ENCODE measurements at places on chromosomes 6 and 20.
A peak's percentile ranks its signal among the peaks of the same experiment; 100 is the strongest.

DNA sequence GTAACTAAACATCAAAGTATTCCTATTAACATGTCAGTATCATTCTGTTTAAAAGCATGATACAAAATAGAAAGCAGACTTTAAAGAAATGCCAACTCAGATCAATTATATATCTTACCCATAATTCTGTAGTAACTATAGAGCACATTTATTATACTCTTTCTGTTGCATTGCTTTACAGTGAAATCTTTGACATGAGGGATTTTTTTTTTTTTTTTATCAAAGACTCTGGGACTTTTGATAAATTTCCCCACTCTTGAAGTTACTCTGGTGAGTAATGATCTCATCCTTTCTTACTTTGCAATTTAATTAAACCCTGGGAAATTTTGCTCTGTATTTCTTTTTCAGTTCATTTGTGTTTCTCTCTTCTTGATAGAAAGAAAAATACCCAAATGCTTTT, 17.4 kb downstream of the ADGRF4 start:
- DNase-seq: no peak

DNA sequence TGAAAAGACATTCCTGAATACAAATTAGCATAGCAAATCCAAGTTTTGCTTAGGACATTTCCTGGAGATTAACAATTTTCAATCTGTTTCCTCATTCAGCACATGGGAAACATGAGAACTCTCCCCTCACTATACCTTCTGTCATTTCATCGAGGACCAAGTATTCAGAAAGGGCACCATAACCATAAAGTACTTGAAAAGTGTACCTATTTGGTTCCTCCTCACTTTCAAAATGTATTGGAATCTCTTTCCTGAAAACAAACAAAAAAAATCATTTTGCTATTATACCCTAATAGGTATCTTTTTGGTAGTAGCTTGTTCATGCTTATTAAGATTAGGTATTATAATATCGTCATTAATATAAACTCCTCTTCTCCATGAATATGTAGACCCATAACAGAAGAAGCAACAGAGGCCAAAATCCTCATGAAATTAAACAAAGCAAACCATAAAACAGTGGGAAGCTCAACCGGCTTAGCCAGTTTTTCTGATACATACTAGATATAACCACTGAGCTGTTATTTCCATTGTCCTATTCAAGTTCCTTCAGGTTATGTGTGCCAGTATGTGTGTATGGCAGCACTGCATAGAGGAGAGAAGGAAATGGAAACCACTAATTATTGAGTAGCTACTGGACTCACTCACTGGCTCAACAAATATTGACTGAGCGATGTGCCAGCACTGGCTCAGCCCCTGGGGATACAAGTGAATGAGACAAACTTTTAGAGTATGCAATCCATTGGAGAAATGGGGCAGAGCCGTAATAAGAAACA, 274.0 kb downstream of the MAFB start:
- DNase-seq: no peak

GRCh38 chr6:5457041-5457440, 195.7 kb downstream of the FARS2 start:
- no peak for DNase-seq

- DNase-seq: no peak
Measured at GRCh38 chr20:59015411-59015810, 3.8 kb upstream of the TUBB1 start.

- peak; percentile 60 for DNase-seq
Measured at GRCh38 chr6:162442687-162443086, 284.9 kb downstream of the PRKN start.

- no peak for DNase-seq
Measured at GRCh38 chr6:54059683-54060082, 51.6 kb upstream of the MLIP start.

DNA sequence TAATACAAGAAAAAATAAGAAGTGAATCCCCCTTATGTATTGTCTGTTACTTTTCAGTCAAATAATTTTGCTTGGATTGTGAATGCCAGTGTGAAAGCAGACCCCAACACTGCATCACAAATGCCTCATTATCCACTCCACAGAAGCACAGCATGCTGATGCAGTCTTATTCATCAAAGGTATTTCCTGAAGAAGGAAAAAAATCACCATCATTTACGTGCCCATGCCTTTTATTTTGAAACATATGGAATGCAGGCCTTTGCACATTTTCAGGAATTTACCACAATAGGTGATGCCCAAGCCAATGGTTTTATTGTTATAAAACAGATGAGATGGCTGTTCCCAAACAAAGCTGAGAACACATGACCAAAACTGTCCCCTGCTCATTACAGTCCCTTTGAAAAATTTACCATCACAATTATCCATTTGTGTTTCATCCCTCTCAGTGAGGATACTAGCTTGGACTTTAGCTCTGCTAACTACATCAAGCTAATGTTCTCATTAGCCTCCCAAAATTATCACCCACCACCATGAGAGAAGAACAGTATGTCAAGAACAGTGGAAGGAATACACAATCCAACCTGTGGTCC, 180.6 kb upstream of the HTR1E start:
- no peak for DNase-seq

DNA sequence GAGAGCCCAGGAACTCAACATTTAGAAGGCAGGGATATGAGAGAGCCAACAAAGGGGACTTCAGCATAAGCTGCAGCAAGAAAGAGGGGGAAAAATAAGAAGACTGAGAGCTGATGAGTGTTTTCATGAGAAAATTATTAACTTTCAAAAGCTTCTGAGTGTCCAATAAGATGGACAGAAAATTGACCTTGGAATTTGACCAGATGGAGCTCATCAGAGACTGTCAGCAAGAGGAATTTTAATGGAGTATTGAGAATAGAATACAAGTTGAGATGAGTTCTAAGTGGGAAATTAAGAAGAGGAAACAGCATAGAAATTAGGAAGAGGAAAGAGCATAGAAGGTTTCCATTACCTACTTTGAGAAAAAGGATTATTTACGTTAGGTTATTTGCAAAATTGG, 428.2 kb downstream of the LMBRD1 start:
- no peak for DNase-seq

DNA sequence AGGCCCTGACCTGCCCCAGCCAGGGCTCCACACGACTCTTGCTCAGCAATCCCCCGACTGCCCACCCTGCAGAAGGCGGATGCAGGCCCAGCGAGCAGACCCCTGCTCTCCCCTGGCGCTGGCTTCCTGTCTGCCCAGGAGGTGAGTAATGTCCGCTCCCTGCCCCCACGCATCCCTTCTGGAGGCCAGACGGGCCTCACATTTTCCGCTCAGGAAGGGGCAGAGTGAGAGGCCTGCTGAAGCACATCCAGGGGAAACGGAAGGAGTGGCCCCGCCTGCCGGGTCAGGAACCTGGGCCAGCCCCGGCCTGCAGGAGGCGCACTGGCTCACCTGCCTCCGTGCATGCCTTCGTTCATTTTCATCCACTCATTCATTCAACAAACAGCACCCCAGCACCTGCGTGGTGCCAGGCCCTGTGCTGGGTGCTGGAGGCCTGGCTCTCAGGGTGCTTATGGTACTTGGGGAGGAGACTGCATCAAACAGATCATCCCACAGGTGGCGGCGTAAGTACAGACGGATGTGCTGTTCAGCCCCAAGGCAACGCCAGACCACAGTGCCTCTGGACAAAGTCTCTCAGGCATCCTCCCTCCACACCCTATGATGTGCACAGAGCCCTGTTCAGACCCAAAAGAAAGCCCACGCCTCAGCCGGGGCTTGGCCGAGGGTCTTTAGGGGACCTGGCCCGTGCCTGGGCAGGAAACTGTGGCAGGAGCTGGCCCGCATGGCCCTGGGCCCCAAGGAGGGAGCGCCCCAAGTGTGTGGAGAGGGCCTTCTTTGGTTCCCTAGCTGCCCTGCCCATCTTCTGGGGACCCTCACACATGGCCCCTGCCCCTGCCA, 112.1 kb downstream of the ASXL1 start:
- peak; percentile 66 for DNase-seq

All from ecto neural progenitor cell (in vitro differentiated cells).